Activated CD4-positive, CD25-positive, alpha-beta regulatory T cell (primary cell): ENCODE measurements at places on chromosomes 6 and 20.

- no peak for DNase-seq
These were observed 185.4 kb upstream of the VGLL2 start for GRCh38 chr6:117079951-117080350.

GRCh38 chr6:87391334-87391733 lies 16.4 kb upstream of the CFAP206 start:
- DNase-seq = no peak

DNA sequence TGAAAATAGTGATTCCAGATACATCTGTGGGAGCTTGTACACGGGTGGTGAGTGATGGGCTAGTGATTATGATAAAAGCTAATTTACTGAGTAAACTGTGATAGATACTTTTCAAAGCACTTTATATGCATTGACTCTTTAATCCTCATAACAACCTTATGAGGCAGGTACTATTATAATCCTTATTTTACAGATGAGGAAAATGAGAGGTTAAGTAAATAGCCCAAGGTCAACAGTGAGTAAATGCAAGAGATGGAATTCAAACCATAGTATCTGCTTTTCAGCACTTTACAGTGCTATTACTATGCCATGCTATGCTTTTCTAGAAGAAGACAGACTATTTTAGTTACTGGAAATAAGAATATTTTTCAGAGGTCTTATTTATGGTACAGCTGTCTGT lies 320.9 kb upstream of the CITED2 start:
- no peak for DNase-seq

GRCh38 chr6:7561153-7561964 lies 19.9 kb downstream of the DSP start:
- DNase-seq = no peak

- DNase-seq = no peak
These were observed 26.8 kb upstream of the UBE2J1 start for GRCh38 chr6:89379281-89379680.

GRCh38 chr6:14118446-14118845 lies 874 bp downstream of the CD83 start:
- no peak for DNase-seq

DNA sequence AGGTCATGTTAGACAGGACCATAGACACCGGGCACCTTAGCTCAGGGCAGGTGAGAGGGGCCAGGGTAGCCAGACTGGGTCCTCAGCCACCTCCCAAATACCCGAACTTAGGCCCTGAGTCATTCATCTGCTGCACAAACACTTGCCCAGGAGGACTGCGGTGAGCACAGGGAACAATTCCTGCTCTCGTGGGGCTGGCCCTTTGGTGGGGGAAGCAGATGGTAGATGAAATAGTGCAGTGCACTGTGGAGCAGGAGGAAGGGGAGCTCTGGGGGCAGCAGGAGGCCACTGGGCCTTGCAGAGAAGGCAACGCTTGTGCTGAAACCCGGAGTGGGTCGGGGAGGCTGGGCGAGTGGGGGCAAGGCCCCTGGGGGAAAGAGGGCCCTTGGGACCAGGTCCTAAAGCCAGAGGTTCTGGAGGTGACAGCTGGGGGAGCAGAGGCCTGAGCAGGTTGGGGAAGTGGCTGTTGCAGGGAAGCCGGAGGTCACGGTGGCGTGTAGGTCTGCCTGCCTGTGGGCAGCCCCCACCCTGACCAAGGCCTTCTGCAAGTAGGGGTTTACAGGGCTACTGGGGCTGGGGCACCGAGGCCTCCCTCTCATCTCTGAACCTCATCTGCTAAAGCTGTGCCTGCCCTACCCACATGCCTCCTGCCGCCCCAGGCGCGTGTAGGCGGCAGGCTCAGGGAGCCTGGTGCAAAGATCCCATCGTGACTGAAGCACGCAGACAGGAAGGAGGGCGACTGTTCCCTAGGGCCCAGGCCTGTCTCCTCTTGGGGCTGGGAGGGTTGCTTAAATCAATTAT lies 4.7 kb upstream of the NPBWR2 start:
- DNase-seq = no peak

GRCh38 chr6:156554160-156554559 lies 223.0 kb upstream of the ARID1B start:
- DNase-seq = no peak

- DNase-seq = no peak
These were observed 42.0 kb downstream of the TGM2 start for GRCh38 chr20:38123021-38123587.

GRCh38 chr6:124867121-124867520 lies 95.1 kb upstream of the RNF217 start:
- no peak for DNase-seq

DNA sequence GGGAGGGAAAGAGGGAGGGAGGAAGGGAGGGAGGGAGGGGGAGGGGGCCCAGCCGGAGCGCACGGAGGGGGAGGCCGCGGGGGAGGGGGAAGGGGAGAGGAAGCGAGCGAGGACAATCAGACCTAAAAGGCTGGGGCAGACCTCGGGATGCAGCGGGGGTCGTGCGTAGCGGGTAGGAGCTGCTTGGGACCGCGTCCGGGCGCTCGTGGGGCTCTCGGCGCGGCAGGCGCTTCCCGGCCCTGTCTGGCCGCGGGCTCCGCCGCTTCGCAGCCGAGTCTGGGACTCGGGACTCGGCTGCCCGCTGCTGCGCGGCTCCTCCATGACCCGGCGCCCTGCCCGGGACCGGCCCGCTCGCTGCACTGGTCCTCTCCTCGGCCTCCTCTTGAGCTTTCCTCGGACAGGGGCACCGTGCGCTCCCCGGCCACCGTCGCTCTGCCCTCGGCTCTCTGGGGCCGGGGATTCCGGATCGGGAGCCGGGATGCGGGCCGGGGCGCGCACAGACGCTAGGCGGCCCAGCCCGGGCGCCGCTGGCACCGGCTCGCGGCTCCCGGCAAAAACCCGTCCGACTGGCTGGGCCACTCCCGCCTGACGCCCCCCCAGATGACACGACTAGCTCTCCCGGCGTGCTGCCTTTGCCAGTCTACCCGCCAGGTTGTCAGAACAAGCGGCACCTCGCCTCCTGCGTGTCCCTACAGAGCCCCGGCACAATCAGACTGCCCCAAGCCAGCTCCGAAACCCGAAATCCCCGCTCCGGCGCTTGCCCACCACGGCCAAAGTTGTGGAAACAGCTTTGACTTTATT lies 2.2 kb downstream of the TFAP2A start:
- DNase-seq = no peak

GRCh38 chr20:41034239-41034638 lies 5.6 kb downstream of the TOP1 start:
- no peak for DNase-seq

DNA sequence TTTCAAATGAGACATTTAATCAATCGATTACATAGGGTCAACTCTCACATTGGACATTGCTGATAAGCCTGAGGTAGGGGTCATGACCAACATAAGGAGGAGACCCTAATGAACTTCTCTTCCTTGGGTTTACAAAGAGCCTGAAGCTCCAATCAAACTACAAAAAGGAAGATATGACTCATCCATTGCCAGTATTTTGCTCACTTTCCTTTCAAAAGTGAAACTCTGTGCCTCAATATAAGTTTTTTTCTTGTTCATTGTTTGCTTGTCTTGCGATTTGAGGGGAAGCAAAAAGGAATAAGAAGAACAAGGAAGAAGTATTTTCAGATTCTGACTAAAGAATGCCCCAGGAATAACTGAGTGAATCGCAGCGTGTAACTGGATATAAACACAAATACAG lies 38.8 kb upstream of the KHDRBS2 start:
- DNase-seq = no peak

GRCh38 chr6:36263390-36264000 lies 6.4 kb upstream of the PNPLA1 start:
- DNase-seq = no peak

DNA sequence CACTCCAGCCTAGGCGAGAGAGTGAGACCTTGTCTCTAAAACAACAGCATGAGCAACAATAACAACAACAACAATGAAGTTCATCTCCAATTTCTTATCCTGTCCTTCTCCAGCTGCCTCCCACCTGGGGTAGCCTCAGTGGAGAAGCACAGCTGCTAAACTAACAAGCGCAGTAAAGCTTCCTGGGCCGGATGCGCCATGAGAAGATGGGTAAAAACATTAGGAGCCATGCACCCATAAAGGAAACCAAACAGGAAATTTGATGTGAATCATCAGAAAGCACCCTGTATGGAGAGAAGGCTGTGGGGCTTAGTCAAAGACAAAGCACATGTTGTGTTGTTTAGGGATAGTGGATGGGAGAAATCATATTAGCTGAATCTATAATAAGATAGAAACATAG lies 61.1 kb upstream of the CCN6 start:
- no peak for DNase-seq
